T-helper 17 cell (primary cell): ENCODE measurements at places on chromosomes 16 and 17. TPM values are rescaled to one million over a fixed set of nuclear protein-coding genes. Genes with fewer than 3 reads are reported as not detected.
A peak's percentile ranks its signal among the peaks of the same experiment; 100 is the strongest.

DNA sequence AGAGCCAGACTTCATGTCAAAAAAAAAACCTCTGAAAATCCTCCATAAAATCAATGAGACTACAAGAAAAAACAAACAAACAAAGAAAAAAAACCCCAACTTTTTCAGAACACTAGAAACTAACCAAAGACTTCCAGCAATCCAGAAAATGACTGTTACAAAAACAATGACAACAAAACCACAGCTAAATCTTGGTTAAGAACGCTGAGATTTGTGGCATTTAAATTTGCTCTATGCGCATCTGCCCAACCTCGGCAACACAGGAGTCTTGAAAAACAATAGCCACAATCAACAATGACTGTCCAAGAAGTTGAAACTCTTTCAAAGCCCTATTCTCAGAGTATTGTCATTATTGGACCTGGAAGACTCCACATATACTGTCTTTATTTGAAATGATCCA lies 402.4 kb downstream of the ZFHX3 start:
- no peaks in the 10 kb centered on the region for H3K36me3 ChIP-seq
- DNase-seq = no peak
- no peaks in the 10 kb centered on the region for H3K4me1 ChIP-seq

DNA sequence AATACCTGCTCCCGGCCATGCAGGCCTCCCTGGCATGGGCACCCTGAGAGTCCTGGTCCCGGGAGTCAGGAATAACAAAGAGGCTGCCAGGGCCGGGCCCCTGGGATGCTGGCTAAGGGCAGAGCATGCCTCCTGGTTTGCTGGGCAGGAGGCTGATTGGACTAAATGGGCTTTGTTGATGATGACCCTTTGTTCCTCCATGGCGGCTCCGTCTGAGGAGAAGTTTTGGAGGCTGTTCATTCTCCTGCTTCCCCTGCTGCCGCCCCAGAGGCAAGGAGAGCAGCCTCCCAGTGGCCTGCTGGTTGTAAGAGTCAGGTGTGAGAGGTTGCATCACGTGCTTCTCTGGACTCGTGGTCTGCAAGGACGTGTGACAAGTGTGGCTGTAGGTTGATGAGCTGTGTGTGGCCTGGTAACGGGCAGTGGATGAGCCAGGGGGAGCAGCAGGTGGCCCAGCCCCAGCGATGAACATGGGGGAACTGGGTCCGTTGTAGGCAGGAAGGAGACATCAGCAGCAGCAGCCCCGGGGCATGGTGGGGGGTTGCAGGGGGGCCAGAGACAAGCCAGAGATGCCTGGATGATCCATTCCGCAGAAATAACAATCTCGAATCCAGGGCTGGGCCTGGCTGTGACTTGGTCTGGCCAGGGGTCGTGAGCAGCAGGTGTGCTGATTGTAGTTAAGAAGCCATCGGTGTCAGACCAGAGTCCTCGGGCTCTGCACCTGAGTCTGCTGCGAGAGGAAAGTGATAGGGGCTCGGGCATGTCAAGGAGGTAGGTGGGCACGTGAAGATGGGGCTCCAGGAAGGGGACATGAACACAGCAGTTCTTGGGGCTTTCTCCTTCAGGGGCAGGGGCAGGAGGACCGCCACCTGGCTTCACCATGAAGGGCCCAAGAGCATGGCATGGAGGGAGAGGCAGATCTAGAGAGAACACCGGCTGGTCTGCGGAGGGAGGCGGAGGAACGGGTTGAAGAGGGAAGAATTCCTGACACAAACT lies 101.4 kb downstream of the TNFRSF13B start:
- peaks cover 7% of the 10 kb centered on the region for H3K27me3 ChIP-seq
- H3K27ac ChIP-seq = peak overlapping the region; percentile 34
- no peaks in the 10 kb centered on the region for H3K4me1 ChIP-seq
- H3K4me3 ChIP-seq = peak overlapping the region; percentile 15

GRCh38 chr17:34366010-34366409 lies 3.0 kb upstream of the CCL1 start:
- H3K4me3 ChIP-seq = no peak overlapping the region
- H3K4me1 ChIP-seq = peaks cover 13% of the 10 kb centered on the region
- DNase-seq = no peak
- H3K36me3 ChIP-seq = no peaks in the 10 kb centered on the region
- no peak overlapping the region for H3K27ac ChIP-seq

DNA sequence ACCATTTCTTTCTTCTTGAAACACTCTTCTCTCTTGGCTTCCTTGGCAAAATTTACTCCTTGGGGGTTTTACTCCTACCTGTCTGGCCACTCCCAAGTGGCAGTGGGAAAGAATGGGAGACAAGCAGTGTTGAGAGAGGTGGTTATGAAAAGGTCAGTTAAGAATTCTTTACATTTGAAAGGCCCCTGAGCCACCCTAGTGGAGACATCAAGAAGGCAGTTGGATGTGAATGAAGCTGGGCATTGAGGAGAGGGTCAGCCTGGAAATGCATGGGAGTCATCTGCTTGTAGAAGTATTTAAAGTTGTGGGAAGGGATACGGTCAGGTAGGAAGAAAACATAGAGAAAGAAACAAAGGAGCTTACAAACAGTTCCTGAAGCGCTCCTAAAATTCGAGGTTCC lies 42.3 kb upstream of the CCNF start:
- no peak overlapping the region for H3K27ac ChIP-seq
- no peaks in the 10 kb centered on the region for H3K4me1 ChIP-seq
- peaks cover 5% of the 10 kb centered on the region for H3K36me3 ChIP-seq
- H3K4me3 ChIP-seq = no peak overlapping the region

GRCh38 chr17:76146053-76146851 lies 5.2 kb upstream of the FOXJ1 start:
- H3K4me3 ChIP-seq = peak overlapping the region; percentile 84
- H3K36me3 ChIP-seq = peaks cover 2% of the 10 kb centered on the region
- no peaks in the 10 kb centered on the region for H3K27me3 ChIP-seq
- no peak for DNase-seq
- H3K4me1 ChIP-seq = peaks cover 49% of the 10 kb centered on the region

- no peaks in the 10 kb centered on the region for H3K27me3 ChIP-seq
- peaks cover 5% of the 10 kb centered on the region for H3K4me1 ChIP-seq
- no peak overlapping the region for H3K4me3 ChIP-seq
Measured at GRCh38 chr17:40032322-40033320, 17.4 kb downstream of the CSF3 start.

GRCh38 chr17:68512960-68513474 lies 787 bp downstream of the PRKAR1A start:
- H3K36me3 ChIP-seq = peaks cover 18% of the 10 kb centered on the region
- DNase-seq = no peak
- H3K27me3 ChIP-seq = no peaks in the 10 kb centered on the region
- peaks cover 36% of the 10 kb centered on the region for H3K4me1 ChIP-seq
- H3K27ac ChIP-seq = peak overlapping the region; percentile 100

DNA sequence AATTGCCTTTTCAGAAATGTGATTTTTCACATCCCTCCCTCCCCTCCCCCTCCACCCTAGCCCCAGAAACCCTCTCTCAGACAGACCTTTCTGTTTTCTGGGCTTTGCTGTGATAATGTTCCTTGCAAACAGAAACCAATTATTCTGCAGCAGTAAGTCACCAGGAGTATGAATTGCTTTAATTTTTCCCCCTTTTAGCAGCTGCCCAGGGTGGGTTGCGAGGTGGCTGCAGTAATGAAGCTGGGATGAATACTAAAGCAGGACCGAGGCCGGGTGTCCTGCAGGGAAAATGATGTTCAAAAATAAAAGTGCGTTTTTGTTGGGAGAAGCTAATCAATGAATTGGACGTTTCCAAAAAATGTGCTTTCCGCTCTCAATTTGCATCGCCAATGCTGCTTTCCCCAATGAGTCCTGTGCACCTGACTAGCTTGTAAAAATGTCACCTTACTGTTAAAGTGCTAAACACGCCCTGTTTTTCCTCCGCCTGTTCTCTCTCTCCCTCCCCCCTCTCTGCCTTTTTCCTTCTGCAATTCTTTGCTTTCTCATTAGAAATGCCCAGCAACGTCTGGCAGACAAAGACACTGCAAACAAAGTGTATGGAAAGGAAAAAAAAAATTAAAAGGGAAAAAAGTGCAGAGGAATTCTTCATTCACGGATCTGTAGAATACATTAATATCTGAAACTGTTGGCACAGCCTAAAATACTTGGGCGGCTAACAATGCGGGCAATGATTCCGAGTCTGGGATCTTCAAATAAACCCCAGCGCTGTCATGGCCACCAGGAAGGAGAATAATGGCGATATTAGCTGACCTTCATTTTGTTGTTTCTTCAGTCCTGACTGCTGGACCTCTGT lies 244.1 kb downstream of the STX8 start:
- H3K27me3 ChIP-seq = no peaks in the 10 kb centered on the region
- DNase-seq = no peak
- no peak overlapping the region for H3K27ac ChIP-seq
- no peak overlapping the region for H3K4me3 ChIP-seq
- peaks cover 4% of the 10 kb centered on the region for H3K36me3 ChIP-seq

GRCh38 chr16:8768692-8769091 lies 28.7 kb downstream of the TMEM186 start:
- no peak overlapping the region for H3K4me3 ChIP-seq
- peaks cover 3% of the 10 kb centered on the region for H3K36me3 ChIP-seq
- DNase-seq = no peak
- H3K27ac ChIP-seq = no peak overlapping the region
- H3K27me3 ChIP-seq = no peaks in the 10 kb centered on the region
- H3K4me1 ChIP-seq = no peaks in the 10 kb centered on the region

GRCh38 chr17:69267219-69267618 lies 38.6 kb upstream of the ABCA10 start:
- H3K27me3 ChIP-seq = no peaks in the 10 kb centered on the region
- H3K27ac ChIP-seq = no peak overlapping the region
- H3K4me1 ChIP-seq = peaks cover 2% of the 10 kb centered on the region
- H3K4me3 ChIP-seq = no peak overlapping the region
- no peak for DNase-seq
- no peaks in the 10 kb centered on the region for H3K36me3 ChIP-seq

DNA sequence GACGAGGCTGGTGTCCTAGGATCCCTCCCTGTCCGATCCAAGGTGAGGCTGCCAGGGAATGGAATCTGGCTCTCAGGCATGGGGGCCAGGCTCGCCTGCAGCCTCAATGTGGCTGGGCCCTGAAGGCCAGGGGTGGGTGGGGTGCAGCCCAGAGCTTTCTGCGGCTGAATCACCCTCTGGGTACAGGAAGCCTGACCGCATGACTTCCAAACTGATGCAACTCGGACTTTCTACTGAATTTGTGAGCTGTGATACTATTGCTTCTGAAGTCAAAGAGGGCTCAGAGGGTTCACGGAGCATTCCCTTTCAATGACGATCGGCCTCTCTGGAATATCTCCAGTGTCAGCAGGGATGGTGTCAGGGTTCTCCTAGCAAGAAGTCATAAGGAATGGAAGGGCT lies 123.7 kb downstream of the METRNL start:
- peaks cover 27% of the 10 kb centered on the region for H3K4me1 ChIP-seq
- H3K36me3 ChIP-seq = no peaks in the 10 kb centered on the region
- DNase-seq = no peak
- H3K27me3 ChIP-seq = no peaks in the 10 kb centered on the region

DNA sequence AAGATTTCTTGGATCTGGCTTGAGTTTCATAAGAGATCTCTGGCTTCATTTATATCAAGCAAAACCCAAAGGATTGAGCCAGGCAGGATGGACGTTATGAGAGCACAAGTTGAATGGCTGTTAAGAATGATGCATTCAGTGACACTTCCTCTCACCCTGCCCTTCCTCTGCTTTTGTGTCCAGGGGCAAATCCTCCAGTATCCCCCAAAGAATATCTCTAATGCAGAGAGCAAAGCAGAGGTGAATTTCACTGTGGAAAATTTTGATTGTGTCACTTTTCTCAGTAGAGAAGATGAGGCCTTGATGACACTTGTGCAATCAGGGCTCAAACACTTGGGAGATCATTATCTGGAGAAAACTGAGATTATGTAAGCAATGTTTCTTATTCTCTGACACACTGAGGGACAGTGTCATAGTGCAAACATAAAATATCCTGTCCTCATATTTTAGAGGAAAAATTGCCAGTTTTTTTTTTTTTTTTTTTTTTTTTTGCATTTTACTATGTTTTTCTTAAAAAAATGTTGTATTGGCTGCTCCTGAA lies 25.3 kb downstream of the MARCHF10 start:
- peaks cover 20% of the 10 kb centered on the region for H3K27me3 ChIP-seq
- H3K4me3 ChIP-seq = no peak overlapping the region
- H3K4me1 ChIP-seq = no peaks in the 10 kb centered on the region

DNA sequence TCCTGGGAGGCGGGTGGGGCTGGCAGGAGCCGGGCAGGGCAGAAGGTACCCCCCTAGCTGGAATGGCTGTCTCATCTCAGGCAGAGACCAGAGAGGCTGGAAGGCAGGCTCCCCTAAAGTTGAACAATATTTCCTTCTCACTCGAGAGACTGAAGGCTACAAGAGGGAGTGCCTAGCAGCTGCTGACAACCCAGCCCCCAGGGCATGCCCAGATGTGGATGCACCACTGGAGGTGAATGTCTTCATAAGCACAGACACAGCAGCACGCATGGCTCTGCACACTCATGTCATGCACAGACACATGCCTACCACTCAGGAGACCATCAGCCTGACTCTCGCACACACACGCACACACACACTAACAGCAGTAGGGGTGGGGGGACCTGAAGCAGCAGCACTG lies 179.0 kb downstream of the CCT6B start:
- no peak for DNase-seq
- H3K27me3 ChIP-seq = peaks cover 7% of the 10 kb centered on the region
- no peak overlapping the region for H3K27ac ChIP-seq
- no peaks in the 10 kb centered on the region for H3K36me3 ChIP-seq
- no peak overlapping the region for H3K4me3 ChIP-seq
- no peaks in the 10 kb centered on the region for H3K4me1 ChIP-seq

- H3K27ac ChIP-seq = no peak overlapping the region
- no peak overlapping the region for H3K4me3 ChIP-seq
- peaks cover 3% of the 10 kb centered on the region for H3K36me3 ChIP-seq
- no peak for DNase-seq
- H3K4me1 ChIP-seq = no peaks in the 10 kb centered on the region
- H3K27me3 ChIP-seq = no peaks in the 10 kb centered on the region
Measured at GRCh38 chr16:81397879-81398520, 46.6 kb upstream of the CMIP start.

GRCh38 chr17:42814633-42815399 lies 9.3 kb downstream of the BECN1 start:
- H3K27ac ChIP-seq = no peak overlapping the region
- H3K36me3 ChIP-seq = peaks cover 25% of the 10 kb centered on the region
- DNase-seq = no peak
- H3K4me3 ChIP-seq = no peak overlapping the region
- H3K4me1 ChIP-seq = peaks cover 10% of the 10 kb centered on the region

GRCh38 chr17:3981455-3981854 lies 17.2 kb upstream of the ATP2A3 start:
- no peak overlapping the region for H3K27ac ChIP-seq
- H3K27me3 ChIP-seq = peaks cover 6% of the 10 kb centered on the region
- H3K4me1 ChIP-seq = peaks cover 6% of the 10 kb centered on the region
- no peak overlapping the region for H3K4me3 ChIP-seq
- H3K36me3 ChIP-seq = no peaks in the 10 kb centered on the region
- DNase-seq = no peak

DNA sequence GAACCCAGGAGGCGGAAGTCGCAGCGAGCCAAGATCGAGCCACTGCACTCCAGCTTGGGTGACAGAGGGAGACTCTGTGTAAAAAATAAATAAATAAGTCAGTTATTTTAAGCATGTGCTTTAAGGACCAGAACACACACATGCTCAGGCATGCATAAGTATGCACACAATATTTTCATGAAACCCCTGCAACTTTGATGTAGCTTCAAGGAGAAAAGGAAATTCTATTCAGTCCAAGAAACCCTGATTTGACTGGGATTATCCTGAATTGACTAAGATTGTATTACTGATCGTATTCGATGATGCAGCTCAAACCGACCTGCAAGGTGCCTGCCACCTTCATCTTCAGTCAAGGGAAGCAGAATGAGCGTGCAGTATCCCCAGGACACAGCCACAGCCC lies 841 bp downstream of the TEKT5 start:
- no peaks in the 10 kb centered on the region for H3K4me1 ChIP-seq
- H3K27ac ChIP-seq = no peak overlapping the region
- no peak for DNase-seq
- no peak overlapping the region for H3K4me3 ChIP-seq

The METTL23 gene
- total RNA-seq = 36.2 TPM

The SPSB3 gene
- 92.2 TPM for total RNA-seq

The KRT25 gene
- not detected for total RNA-seq
